ENCODE measurements at places on chromosomes 6 and 20.

- peak; percentile 19 for DNase-seq
Measured at GRCh38 chr6:57147955-57148858, 23.9 kb upstream of the BAG2 start.

DNA sequence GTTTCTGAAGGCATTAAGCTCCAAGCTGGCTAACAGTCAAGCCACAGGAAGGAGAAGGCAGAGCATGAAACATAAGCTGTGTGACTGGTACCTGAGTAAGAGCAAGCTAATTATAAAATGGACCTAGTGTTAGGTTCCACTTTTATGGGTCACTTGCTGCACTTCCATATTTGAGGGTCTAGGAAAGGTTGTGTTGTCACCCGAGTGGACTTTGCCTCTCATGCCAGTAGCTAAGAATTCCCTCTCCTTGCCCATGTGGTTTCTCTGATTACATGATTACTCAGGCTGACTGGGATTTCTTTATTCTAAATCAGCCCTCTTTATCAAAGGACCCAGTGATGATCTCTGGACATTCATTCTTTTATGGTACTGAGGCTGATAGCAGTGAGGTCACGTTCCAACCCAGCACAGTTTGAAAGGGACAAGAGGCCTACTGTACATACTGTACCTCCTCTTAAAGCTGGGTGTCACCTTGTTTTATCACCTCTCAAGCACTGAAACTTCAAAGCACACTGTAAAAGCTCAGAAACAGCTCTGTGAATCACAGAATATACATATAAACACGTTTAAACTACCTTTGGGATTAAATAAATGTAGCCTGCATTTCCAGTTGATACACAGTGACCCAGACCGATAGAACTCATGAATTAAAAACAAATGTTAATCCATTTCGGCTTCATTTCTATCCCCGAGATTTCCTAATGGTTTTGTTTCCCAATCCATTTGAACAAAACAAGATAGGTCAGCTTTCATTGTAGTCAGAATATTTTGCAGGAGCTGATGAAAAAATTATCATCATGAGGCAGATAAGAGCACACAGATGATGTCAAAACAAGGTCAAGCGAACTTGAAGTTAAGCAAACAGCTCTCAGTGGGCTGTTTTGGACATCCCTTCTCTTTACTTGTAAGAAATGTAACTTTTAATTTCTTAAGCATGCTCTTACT lies 96.5 kb downstream of the ALDH8A1 start:
- DNase-seq = peak; percentile 76

GRCh38 chr6:16243055-16243454 lies 4.7 kb downstream of the GMPR start:
- peak; percentile 89 for DNase-seq

GRCh38 chr20:33490023-33490933 lies at the start of gene CBFA2T2:
Gene CBFA2T2, plus strand, starts transcription at chr20:33490096. Its CDS starts 172 bp downstream, at chr20:33490268.
- DNase-seq = peak; percentile 45

- DNase-seq = no peak
Measured at GRCh38 chr6:33166811-33167210, 25.5 kb downstream of the COL11A2 start.

DNA sequence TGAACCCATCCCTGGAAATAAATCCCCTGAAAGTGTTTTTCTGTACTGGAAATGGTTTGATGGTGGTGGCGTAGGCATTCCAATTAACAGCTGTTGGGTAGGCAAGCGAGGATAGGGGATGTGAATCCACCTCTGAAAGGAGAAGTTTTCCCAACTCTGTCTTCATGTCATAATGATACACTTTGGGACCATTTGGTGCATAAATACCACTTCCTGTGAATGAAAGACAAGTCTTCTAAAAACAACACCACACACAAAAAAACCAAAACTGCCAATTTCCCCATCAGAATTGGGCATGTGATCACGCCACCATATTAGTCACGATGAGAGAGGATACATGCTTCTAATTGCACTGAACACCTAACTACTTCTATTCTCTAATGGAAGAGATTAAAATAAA lies 6.4 kb downstream of the VNN2 start:
- no peak for DNase-seq

- DNase-seq = no peak
Measured at GRCh38 chr20:45925821-45926506, 8.5 kb upstream of the PCIF1 start.

GRCh38 chr20:33099843-33100538 lies 20.5 kb downstream of the BPIFB4 start:
- DNase-seq = no peak

GRCh38 chr6:89145091-89145955 lies 532 bp upstream of the PM20D2 start:
- no peak for DNase-seq

DNA sequence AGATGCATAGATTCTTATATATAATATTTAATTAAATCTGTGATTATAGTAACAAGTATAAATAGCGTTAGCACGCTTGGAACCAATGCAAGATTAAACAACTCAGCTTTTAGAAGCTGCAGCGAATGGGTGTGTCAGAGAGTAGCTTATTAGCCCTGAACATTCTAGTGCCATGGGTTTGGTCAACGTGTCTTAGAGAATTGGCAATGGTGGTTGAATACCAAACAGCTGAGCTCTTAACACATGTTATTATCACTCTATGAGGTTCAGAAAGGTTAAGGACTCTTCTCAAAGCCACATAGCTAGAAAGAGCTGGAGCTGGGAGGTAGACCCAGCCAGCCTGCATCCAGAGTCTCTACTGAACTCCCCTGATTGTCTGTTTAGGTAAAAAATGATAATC lies 284.2 kb upstream of the CHD6 start:
- DNase-seq = no peak

DNA sequence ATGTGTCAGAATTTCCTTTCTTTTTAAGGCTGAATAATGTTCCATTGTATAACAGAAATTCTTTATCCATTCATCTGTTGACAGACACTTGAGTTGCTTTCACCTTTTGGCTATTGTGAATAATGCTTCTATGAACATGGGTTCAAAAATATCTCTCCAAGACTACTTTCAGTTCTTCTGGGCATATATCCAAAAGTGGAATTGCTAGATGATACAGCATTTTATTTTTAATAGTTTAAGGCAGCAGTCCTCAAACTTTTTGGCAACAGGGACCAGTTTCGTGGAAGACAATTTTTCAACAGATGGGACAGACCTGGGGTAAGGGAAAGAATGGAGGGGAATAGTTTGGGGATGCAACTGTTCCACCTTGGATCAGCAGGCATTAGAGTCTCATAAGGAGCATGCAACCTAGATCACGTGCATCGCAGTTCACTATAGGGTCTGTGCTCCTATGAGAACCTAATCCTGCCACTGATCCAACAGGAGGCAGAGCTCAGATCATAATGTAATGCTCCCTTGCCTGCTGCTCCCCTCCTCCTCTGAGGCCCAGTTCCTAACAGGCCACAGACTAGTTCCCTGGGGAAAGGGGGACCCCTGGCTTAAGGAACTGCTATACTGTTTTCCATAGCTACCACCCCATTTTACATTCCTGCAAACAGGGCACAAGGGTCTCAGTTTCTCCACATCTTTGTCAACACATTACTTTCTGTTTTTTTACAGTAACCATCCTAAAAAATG lies 239.9 kb upstream of the RNF217 start:
- DNase-seq = no peak

Data from astrocyte (in vitro differentiated cells and primary cell).